ENCODE measurements at places on chromosomes 5 and 9.

GRCh38 chr5:126543660-126544059 is 51.4 kb downstream of the ALDH7A1 start:
- DNase-seq: no peak

- peak; percentile 69 for DNase-seq
Observed at GRCh38 chr5:174311531-174312269, 266.2 kb downstream of the NSG2 start.

GRCh38 chr9:134692573-134692860 is 50.9 kb downstream of the COL5A1 start:
- no peak for DNase-seq

DNA sequence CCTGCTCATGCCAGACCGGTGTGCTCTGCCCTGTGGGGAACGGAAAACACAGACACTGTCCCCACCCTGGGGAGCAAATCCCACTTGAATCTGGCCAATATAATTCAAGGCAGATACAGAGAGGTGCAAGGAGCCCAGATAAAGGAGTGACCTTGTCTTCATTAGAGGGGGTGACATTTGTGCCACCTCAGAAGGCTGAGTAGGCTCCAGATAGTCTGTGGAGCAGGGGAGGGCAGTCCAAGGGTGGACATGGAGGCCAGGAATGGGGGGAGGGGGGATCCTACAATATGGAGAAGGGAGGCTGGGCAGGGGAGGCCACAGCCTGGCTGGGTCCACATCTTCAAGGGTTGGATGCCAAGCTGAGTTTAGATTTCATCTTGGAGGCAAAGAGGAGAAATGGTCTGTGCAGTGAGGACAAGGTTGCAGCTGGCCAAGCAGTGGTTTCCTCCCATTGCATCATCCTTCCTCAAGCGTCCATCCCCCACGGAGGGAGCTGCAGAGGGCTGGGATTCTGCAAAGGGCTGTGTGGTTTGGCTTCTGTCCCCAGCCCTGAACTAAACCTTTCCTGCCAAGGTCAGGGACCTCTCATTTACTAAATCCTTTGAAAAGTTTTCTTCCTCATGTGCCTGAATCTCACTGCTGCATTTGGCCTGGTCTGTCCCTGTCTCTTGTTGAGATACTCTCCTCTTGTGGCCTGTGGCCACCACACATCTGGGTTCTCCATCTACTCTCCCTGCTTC is 60.1 kb downstream of the GALNT12 start:
- DNase-seq: no peak

- DNase-seq: no peak
Observed at GRCh38 chr9:20997503-20998076, 33.9 kb downstream of the HACD4 start.

DNA sequence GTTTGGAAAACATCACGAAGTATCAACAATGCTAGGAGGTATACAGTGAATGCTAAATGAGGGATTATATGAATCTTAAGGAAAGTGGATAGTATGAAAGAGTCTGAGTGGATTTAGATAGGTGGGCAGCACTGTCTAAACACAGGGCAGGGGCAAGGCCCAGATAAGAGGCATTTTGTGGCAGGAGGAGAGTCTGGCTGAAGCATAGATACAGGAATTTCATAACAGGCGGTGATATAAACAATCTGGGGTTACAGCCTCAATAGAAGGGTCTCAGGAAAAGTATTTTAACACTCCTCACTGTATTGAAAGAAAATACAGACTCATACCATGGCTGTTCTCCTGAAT is 96.9 kb downstream of the PLPP1 start:
- DNase-seq: no peak

GRCh38 chr5:126277762-126278161 is 145.4 kb upstream of the GRAMD2B start:
- no peak for DNase-seq

GRCh38 chr9:91805031-91805430 is 145.0 kb downstream of the ROR2 start:
- no peak for DNase-seq

DNA sequence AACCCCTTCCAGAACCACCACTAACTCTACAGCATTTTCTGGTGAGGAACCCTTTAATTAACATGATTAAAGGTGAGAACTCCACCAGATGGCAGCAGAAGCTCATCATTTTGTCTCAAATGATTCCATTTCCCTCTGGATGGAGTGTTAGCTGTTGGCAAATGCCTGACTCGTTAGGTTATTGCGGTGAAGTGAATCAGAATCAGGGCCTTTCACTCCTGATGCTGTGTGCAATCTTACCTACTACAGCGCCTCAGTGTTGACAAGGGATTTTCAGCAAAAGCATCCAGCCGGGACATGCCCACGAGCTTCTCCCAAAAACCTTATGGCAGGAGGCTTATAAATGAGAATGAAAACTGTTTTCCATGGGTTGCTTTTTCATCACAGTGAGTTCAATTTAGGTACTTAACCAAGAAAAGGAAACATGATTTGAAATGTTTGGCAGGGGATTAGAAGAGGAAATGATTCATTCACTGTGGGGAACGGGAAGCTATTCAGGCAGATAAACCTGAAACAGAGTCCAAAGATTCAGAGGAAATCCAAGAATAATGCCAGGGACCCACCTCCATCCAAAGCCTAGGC is 48.0 kb upstream of the CAST start:
- DNase-seq: peak; percentile 92

DNA sequence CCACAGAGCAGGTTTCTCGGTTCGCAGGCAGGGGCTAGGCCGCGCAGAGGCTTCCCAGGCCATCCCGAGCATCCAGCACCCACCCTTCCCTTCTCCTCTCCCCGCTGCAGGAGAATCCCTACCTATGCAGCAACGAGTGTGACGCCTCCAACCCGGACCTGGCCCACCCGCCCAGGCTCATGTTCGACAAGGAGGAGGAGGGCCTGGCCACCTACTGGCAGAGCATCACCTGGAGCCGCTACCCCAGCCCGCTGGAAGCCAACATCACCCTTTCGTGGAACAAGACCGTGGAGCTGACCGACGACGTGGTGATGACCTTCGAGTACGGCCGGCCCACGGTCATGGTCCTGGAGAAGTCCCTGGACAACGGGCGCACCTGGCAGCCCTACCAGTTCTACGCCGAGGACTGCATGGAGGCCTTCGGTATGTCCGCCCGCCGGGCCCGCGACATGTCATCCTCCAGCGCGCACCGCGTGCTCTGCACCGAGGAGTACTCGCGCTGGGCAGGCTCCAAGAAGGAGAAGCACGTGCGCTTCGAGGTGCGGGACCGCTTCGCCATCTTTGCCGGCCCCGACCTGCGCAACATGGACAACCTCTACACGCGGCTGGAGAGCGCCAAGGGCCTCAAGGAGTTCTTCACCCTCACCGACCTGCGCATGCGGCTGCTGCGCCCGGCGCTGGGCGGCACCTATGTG is 36.1 kb downstream of the NTNG2 start:
- DNase-seq: no peak

- DNase-seq: no peak
Observed at GRCh38 chr9:82127465-82127864, 138.9 kb downstream of the SPATA31D1 start.
